Effector CD4-positive, alpha-beta T cell (primary cell): ENCODE measurements at places on chromosomes 6 and 20.

DNA sequence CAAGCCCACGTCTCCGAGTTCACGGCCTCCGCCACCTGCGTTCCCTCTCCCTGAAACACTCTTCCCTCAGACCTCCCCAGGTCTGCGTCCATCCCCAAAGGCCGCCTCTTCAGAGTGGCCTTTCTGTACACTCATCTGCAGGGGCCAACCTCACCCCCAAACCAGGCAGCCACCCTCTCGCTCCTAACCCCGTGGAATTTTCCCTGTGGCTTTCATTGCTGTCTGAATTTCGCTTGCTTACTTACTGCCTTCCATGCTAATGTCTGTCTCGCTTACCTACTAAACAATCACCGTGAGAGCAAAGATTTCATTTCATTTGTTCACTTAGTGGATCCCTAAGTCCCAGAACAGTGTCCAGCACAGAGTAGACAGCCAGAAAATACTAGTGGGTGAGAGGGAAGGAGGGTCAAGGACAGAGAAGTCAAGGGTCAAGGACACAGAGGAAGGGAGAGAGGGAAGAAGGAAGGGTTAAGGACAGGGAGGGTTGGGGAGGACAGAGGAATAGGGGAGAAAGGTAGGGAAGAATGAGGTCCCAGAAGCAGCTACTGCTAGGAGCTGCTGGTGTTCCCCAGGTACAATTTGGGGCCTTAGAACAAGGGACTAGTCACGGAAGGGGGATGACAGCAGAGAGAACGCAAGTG lies 114.7 kb downstream of the NFATC2 start:
- DNase-seq, result no peak

DNA sequence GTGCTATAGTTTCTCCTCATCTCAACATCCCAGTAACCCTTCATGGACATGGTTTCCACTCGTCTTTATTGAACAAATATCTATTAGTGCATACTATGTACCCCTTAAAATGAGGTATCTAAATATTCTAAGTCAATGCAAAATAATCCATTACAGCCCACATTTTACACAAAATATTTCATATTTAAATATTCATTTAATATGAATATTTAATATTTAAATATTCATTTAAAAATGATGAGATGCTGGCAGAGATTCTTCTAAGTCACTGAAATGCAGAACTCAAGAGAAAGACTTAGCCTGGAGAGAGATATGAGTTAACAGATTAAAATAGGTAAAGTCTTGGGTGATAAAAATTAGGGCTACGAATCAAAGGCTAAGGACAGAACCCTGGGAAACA lies 17.9 kb downstream of the EPB41L2 start:
- DNase-seq, result no peak

DNA sequence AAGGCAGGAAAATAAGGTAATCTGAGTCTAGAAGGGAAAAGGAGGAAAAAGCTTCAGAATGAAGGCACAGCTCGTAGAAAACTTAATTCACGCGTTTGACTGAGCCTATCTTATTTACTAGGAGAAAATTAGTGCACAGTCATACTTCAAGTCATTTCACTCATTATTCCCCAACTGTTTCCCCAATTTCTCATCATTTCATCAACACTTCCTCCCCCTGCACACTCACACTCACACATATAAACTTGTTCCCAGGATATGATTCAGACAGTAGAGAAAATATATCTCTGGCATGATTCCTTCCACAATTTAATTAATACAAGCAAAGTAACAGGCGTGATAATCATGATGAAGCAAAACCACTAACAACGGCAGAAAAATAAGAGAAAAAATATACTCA lies 94.5 kb upstream of the F13A1 start:
- no peak for DNase-seq

DNA sequence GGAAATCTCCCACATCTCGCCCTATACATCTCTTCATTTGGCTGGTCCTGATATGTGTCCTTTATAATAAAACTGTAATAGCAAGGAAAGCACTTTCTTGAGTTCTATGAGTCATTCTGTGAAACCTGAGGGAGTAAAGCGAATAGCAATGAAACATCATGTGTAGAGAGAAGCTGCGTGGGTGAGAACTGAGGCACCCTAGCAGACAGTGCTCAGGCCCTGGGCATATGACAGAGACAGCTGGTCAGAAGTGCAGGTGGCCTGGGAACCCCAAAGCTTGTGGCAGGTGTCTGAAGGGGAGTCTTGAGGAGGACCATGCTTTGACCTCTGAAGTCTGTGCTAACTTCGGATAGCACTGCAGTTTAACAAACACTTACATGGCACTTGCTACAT lies 1.3 kb upstream of the BLOC1S5 start:
- DNase-seq, result no peak

DNA sequence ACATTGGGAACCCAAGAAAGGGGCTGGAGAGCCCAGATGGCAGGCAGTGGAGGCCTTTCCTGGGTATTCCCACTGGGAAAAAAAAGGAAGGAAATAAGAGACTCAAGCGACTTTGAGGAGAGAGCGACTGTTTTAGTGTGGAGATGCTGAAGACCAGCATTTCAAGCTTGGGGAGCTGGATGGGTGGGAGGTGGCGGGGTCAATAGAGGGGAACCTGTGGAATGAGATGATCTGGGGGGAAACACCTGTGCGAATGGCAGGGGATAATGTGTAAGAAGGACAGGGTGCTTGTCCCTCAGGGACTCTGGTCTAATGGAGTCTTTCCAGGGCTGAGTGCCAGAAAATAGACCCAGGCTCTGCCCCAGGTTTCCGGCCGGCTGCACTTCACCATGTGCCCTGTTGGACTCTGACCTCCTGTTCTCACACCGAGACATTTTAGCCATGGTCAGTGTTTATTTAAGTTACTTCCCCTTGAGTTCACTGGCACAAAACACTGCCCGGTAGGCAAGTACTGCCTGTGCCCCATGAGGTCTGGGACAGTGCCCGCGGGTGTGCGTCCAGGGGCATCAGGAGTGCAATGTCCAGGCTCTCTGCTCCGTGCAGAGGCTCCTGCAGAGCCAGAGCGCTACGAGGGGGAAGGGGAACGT lies 50.4 kb upstream of the NKX2-2 start:
- no peak for DNase-seq

DNA sequence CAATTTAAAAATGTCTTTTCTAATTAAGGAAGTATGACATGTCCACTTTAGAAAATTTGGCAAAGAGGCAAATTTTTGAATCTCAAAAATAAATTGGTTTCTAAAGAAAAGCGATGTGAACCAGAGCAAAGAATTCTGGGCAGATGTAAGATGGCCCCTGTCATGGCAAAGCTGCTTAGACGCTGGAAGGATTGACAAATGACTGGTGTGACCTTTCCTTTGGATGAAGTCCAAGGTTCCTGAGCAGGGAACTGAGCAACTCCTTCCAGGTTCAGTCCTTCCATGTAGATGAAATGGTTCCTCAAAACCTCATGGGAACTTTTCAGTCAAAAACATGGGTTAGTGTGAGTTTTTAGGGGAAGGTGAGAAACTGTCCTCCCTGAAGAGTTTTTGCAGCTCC lies 25.1 kb downstream of the BRPF3 start:
- no peak for DNase-seq

DNA sequence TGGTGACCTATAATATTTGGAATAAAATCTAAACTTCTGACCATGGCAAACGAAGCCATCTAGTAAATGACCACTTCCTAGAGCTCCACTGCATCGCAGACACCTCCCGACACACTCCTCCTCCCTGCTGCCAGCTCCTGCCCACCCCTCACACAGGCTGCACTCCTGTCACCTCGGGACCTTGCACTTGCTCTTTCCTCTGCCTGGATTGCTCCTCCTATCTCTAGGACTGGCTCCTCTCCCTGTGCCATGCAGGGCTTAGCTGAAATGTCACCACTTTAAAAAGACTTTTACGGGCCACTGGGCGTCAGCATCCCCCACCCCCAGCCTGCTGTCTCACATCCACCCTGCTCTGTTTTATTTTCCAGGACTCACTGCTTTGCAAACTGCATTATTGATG lies 87.6 kb upstream of the MC3R start:
- no peak for DNase-seq

GRCh38 chr20:57781901-57782300 lies 72.1 kb upstream of the PMEPA1 start:
- no peak for DNase-seq

DNA sequence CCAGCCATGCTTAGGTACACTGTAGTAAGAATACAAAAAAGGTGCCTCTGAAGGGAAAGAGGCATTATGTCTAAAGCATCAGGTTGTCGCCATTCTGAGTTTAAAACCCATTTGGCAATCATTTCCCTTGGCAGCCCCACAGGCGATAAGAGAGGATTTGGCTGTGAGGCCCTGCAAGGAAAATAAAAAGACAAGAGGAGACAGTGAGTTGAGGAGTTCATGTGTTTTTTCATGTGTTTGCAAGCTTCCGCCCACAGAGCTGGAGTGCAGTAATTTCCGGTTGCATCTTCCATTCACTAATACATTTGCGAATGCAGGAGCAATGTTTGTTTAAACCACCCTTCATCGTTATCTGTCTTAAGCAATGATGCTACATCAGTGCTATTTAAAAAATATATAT lies 138.5 kb upstream of the SOX4 start:
- DNase-seq, result no peak
